Muscle of back (tissue), 13 donors: ENCODE measurements at places on chromosomes 3 and 15.

- no peak for DNase-seq
These were observed 201.6 kb downstream of the SATB1 start for GRCh38 chr3:18223571-18223970.

DNA sequence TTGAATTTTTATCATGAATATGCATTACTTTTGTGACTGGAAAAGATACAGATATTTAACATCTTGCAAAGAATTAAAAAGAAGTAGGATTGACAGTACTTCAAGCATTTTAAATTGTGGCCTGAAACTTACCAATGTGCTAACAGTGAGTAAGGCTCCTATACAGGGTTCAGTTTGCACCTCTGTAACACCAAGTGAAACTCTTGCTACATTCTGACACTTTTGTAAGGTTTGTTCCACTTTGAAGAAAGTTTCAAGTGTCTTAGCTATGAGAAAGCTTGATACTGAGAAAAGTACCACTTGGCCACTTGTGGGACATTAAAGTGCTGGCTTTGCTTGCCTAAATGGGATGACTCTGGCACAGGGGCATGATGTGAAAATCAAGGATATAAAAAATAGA is 289.2 kb downstream of the CTNNB1 start:
- DNase-seq, result no peak

DNA sequence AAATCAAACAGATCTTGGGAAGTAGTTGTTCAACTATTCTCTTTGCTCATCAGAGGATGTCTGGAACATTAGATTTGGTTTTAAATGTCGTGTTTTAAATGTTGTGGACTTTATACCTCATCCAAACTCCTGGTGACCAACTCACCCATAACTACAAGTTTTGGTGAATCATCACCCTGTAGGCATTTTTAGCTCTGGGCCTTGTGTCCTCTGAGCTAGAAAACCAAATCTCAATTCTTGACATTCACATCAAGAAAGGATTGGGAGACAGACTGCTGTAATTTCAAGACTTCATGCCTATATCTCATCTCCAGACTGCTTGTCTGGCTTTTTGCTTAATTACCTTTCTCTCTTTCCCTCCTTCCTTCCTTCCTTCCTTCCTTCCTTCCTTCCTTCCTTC is 228.5 kb upstream of the ROBO2 start:
- no peak for DNase-seq

DNA sequence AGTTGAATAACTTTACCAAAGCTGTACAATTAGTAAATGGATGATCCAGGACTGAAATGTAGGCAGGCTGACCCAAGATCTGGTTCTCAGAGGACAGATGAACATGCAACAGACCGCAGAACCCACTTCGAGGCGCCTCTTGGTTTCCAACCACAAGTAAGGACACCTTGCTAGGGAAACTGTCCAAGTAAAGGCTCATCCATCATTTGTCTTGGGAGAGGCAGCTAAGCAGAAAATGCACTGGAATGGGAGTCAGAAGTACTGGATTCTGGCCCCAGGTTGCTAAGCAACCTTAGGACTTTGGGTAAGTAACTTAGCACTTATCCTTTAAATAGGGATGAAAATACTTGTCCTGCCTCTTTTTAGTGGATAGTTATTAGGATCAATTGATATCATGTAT is 366.3 kb upstream of the LRRC3B start:
- DNase-seq, result peak; percentile 26

DNA sequence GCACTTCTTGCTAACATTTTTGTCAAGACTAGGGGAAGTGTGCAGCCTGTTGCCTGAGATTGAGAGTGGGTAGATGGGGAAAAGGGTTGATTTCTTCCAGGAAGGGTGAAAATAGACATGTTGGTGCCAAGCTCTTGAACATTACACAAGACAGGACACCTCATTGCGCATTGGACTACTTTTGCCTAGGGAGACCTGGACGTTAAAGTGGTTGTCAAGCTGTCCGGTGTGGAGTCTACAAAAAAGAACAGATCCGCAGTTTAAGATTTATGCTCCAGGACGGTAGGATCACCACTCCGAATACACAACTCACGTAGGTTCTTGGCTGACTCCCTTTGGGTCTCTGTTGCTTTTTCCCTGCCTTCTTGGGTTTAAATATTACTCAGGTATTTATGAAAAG is 56.3 kb upstream of the LRIG1 start:
- no peak for DNase-seq

GRCh38 chr3:45152307-45152706 is 6.1 kb upstream of the CDCP1 start:
- DNase-seq, result no peak

- DNase-seq, result no peak
These were observed 161.1 kb upstream of the ANKRD28 start for GRCh38 chr3:15958692-15959433.

DNA sequence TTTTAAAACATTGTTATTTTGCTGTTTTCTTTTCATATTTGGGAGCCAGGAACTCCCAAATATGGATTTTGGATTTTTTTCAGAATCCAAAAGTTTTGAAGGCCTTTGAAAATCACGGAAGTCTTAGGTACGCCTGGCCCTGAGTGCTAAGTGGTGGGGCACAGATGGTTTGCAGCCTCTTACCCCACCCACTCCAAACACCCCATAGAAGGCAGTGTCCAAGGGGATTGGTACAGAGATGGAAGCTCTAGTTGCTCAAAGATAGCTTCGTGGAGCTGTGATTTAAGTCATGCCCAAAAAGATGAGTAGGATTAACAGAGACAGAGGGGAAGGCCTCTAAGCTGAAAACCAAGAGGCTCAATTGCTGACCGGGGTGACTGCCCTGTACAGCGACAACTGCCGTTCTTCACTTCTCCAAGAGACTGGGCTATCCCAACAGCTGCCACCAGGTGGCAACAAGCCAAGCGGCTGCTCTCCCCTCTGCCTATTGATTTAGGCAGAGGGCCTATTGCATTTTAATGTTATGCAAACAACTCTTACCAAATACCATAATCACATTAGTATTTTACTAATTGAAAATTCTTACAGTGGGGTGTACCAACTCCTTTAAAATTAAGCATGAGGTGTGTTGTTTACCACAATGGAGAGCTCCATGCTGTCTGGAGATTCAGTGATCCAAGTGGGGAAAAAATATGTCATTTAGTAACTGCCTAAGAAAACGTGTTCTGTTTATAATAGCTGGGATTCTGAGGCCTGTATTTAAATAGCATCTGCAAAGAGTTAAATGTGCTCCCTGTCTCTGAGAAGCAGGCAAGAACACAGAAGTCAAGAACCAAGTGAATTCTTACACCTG is 64.0 kb upstream of the C15orf61 start:
- DNase-seq, result peak; percentile 66

DNA sequence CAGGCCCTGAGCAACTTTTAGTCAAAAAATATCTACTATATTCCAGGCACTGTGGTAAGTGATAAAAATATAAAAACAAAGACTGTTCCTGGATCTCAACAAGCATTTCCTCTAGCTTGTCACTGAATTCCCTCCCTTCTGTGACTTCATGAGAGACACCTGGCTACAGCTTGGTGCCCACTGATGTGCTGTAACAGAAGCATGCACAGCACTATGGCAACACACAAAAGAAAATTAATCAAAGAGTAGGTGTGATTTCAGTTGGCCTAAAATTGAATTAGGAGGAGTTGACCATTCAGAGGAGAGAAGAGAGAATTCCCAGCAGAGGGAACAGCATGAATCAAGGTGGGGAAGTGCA is 158.9 kb upstream of the LPP start:
- DNase-seq, result no peak

DNA sequence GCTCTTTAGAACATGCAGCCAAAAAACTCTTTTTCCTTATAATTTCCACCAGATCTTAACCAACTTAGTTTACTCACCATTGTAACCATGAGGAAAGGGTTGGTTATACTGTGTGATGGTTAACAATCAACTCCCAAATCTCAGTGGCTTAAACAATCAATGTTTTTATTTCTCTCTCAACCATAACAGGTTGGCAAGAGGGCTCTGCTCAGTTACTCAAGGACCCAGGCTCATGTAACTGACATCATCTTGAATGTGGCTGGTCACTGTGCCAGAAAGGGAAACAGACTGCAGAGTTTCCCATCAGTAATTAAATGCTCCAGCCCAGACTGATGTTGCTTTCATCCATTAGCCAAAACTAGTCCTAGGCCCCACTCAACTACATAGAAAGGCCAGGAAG is 69.0 kb downstream of the ANKRD28 start:
- DNase-seq, result no peak

DNA sequence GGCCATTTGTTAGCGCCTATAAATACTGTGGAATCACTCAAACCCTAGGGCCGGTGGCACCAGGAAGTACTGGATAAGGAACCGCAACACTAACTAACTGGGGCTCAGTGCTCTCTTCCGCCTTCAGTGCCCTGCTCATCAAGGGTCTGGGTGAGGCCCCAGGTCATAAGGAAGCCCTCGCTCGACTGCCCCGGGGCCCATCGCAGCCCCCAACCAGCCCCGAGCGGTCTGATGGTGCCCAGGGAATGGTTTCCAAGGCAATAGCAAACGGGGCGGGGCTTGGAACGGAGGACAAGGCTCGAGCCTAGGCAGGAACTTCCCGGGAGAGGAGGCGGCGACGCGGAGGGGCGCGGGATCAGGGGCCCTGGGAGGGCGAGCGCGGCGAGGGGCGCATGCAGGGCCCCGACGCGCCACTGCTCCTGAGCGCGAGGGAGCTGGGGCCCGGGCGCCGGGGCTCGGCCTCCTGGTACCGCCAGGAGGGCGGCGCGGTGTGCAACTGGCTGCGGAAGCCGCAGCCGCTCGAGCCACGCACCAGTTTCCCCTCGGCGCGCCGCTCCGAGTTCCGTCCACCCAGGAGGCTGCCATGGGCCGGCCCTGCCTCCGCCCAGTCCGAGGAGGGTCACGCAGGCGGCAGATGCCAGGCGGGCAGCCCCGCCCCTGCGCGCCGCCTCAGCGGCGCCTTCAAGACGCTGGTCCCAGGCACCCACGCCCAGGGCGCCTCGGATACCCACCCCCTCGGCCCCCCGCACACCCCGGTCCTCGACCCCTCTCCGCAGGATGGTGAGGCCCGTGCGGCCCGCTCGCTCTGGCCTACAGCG is at the start of gene TTLL3:
TSS of gene TTLL3 (plus strand) at position 648 of the 818 bp plus-strand sequence. CDS start 400 bp downstream, outside the sequence.
- DNase-seq, result peak; percentile 90

DNA sequence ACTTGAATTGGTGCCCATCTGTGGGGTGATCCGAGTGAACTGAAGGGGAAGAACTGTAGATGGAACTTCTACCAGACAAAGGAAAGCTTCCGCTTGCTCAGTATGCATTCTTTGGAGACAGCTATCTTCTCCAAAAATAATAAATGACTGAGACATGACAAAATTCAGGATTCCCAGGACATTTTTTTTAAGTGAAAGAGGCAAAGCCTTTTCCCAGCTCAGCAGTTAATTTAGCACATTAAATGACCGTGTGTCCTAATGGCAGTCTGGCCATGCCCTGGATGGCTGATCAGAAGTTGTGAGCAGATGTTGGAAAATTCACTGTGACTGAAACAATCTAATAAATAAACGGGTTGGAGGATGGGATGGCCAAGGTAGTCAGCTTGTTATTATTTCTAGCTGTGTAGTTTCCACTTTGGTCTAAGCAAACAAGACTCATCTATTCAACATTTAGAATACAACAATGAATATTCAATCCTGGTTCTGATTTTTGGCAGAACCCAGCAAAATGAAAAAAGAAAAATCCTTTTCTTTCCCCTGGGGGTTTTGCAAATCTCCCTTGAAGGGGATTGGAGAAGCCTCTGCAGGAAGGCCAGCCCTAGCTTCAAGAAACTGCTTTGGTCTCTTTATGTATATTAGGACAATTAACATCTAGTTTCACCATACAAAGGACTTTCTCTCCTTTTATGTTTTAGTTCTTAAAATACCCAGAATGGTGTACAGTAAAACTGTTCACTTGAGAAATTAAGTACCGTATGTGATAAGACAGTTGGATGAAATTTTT is 540.9 kb upstream of the MDFIC2 start:
- DNase-seq, result no peak

- DNase-seq, result peak; percentile 23
These were observed 52.3 kb downstream of the NCEH1 start for GRCh38 chr3:172658344-172659245.

- DNase-seq, result no peak
These were observed 15.6 kb downstream of the FRMD4B start for GRCh38 chr3:69370156-69370883.

DNA sequence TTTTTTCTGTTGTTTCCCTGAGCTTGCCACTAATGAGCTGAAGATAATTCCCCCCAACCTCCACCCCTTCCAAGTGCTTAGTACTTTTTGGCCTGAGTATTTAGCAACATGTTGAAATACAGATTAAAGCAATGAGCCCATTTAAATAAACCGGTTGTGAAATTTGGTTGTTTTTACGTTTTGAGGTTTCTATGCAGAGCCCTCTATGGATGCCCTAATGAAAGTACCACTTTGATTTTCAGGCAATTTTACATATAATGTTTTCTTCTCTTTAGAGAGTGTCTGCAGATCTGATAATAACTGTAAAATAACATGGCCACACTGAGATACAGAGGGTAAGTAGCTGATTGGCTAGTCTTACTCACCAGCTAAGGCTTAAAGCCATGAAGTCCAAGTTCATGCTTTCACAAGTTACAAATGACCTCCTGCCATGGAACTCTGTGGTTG is 139.4 kb upstream of the SLC7A14 start:
- DNase-seq, result no peak

DNA sequence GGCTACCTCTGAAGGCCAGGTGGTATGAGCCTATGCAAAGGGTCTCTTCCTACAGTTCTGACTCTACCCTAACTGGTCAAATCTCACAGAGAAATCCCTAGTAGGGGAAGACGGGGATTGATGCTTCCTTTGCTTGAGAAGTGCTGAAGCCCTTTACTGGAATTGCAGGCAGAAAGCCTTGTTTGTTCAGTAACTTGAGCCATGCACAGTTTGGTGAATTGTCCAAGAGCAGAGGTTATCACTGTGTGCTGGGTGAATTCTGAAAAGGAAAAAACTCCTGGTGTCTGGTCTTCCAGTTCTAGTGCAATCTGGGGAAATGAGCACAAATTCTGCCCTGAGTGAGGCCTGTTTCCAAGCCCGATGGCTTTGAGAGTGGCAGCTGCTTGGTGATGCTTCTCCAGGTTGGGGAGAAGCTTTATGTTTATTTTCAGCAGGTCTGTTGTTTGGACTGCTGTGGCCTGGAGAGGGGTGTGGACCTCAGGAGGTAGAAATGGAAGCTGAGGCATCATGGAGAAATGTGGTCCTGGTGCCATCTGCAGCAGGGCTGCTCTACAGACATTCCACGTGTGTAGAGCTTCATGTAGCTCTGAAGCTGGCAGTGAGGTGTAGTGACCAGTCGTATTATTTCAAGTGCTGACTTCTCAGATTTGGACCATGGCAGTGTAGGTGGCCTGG is 60.9 kb downstream of the ARNT2 start:
- DNase-seq, result no peak

- DNase-seq, result peak; percentile 53
These were observed at the start of gene PAQR9 for GRCh38 chr3:142963516-142964448. Gene PAQR9 (minus strand): TSS chr3:142963674. CDS start chr3:142963336, 338 bp downstream.

DNA sequence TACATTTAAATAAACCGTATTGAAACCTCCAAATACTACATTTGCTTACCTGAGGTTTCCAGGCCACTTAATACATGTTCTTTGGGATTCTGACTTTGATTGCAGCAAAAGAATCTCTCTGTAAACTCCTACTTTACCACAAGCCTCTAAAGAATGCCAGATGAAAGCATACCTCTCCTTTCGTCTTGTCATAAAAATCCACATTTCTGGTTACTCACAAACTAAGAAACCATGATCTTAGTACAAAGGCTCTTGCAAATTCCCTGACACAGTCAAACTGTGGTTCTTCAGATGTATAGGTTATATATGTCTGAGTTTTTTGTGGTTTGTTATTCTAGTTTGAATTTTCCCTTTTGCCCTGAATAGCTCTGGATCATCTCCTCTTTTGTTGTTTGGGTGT is 188.4 kb downstream of the RAP2B start:
- DNase-seq, result no peak
